ENCODE measurements at places on chromosomes 6 and 20.

- no peak for DNase-seq
These were observed 58.7 kb downstream of the VAPB start for GRCh38 chr20:58447511-58448391.

DNA sequence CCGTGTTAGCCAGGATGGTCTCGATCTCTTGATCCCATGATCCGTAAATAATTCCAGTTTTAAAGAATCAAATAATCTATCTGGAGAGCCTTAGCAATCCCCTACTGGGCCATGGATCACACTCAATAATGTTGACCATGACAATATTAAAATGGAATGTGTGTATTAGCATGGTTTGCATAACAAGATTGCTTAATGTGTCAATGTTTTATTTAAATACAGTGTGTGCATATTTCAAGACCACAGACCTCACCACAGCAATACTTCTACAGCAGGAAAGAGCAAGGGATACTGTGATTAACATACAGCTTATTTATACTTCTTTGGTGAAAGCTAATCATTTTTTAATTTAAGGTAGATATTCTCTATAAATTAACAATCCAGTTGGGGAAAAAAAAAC lies 470.4 kb downstream of the TFAP2B start:
- no peak for DNase-seq

- DNase-seq = no peak
These were observed 438.3 kb downstream of the UTRN start for GRCh38 chr6:144723431-144723830.

DNA sequence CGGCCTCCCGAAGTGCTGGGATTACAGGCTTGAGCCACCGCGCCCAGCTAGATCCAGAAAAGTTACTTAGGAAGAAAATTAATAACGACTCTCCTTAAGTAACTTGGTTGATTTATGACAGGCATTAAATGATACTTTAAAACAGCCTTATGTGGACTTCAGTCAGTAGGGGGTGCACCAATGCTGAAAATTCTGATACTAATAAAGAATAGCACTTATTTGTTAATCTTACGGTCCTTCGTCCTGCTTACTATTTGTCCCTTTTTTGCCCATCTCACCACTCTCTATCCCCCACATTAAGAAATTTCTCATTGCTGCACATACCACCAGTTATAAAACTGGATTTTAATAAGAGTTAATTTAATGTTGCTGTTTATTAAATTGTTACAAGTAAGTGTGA lies 12.7 kb upstream of the PRELID3B start:
- DNase-seq = no peak

- no peak for DNase-seq
These were observed 283.9 kb upstream of the RIMS1 start for GRCh38 chr6:71602385-71603007.

GRCh38 chr6:35483893-35484645 lies 12.8 kb downstream of the TEAD3 start:
- no peak for DNase-seq

GRCh38 chr20:17621229-17621968 lies 51.5 kb downstream of the DSTN start:
- DNase-seq = no peak

DNA sequence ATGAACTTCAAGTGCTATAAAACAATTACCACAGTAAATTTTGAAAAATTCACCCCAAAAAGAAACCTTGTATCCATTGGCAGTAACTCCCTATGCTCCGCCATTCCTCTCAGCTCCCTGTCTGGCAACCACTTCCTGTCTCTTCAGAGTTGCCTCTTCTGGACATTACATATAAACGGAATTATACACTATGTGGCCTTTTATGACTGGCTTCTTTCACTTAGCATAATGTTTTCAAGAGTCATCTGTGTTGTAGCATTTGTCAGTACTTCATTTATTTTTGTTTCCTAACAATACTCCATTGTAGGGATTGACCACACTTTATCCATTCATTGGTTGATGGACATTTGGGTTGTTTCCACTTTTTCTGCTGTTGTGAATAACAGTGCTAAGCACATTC lies 50.1 kb downstream of the CEP43 start:
- no peak for DNase-seq

DNA sequence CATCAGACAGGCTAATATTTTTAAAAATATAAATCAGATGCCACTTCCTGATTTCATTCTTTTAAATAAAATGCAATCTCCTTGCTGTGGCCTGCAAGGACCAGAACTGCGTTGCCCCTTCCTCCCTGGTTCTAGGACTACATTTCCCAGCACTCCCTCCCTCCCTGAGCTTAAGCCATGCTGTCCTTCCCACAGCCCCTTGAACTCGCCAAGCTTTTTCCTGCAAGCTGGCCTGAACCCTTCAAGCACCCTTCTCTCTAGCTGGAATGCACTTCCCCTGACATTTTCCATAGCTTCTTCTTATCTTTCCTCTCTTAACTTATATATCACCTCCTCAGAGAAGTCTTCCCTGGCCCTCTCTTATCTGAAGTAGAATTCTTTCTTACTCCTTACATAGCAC lies 6.1 kb upstream of the DOK5 start:
- DNase-seq = no peak

- no peak for DNase-seq
These were observed 79.6 kb downstream of the UTRN start for GRCh38 chr6:144364782-144365181.

DNA sequence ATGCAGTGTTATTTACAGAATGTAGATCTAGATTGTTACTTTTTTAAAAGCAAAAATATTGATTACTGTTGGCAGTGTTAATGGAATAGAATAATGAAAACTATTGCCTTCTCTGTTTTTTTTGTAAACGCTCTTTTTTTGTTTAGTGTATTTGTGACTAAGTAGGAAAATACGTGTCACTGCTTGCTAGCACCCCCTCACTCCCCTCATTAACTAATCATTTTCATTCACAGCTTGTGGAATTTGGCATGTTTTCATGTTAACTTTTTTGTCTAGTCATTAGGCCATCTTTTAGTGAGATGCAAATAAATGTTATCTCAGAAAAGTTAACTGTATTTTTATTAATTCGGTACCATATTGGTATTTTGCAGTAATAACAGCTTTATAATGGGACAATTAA lies 29.8 kb downstream of the ADGRG6 start:
- no peak for DNase-seq

DNA sequence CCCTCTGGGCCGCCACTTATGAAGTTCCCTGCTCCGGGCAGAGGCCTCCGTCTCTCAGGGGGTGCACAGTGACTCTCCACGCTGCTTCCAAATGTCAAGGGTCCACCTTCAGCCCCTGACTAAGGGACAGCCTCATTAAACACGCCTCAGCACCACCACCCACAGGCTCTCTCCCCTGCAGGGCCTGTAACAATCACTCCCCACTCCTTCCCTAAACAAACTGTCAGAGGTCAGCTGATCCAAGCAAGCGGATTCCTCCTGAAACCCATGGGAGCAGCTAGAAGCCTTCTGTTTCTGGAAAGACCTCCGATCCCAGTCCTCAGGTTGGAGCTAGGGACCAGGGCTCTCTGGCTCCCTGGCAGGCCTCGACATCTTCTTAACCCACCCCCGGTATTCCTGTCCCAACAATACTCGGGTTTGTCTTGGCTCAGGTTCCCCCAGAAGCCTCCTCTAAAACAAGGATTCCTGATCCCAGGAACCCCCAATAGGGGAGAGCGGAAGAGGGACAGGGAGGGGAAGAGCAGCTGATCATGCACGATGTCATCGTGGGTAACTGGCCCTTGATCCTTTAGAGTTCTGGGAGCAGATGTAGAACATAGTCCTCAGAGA lies 181.0 kb downstream of the ZNF217 start:
- DNase-seq = no peak

DNA sequence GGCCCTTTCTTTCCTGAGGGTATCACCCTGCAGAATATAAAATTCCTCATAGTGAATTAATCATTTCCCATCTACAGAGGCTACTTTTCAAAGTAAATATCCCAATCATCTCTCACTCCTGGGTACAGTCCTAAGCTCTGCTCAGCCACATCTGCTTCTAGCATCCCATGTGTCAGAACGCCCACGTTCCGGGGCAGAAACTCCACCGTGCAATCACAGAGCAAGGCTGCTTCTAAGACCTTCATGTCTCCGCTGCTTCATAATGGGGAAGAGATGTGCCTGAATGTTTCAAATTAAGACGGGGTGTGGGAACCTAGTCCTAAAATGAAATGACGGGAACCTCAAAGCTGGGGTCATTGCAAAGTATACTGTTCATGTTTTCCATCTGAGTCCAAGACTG lies 208.8 kb upstream of the GMDS start:
- no peak for DNase-seq

DNA sequence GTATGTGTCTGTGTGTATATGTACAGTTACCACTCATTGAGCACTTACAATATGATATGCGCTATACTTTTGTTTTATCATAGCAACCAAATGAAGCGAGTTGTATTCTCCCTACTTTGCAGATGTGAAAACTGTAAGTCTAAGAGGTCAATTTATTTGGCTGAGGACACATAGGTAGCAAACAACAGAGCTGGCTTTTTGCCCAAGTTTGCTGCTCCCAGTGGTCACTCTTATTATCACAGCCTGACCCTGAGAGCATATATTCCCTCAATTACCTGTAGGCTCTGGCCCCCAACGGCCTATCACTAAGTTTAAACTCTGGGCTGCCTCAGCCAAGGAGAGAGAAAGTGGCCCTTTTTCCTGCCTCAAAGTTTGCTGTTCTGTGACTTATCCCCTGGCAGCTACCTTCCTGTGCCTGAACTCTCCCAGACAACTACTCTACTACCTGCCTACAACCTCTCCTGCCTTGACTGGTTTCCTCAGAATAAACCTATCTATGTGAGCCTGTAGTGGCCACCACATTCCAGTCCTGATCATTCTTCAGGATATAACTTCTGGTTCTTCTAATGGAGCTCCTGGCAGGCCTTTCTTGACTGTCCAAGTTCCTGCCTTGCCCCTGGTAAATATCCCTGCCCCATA lies 221.8 kb downstream of the FRK start:
- no peak for DNase-seq

- DNase-seq = no peak
These were observed 20.9 kb downstream of the TPX2 start for GRCh38 chr20:31759836-31760518.

GRCh38 chr20:818001-818664 lies 15.4 kb upstream of the FAM110A start:
- DNase-seq = no peak

DNA sequence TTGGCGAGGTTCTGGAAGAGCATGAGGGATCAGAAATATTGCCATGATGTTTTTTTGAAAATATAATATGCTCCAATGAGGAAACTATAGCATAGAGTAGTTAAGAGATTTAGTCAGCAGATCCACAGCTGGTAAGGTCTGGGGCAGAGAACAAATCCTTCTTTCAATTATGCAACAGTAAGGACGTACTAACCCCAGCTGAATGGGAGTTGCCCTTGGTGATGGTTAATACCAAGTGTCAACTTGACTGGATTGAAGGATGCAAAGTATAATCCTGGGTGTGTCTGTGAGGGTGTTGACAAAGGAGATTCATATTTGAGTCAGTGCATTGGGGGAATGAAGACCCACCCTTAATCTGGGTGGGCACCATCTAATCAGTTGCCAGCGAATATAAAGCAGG lies 745.5 kb upstream of the NRSN1 start:
- DNase-seq = no peak

DNA sequence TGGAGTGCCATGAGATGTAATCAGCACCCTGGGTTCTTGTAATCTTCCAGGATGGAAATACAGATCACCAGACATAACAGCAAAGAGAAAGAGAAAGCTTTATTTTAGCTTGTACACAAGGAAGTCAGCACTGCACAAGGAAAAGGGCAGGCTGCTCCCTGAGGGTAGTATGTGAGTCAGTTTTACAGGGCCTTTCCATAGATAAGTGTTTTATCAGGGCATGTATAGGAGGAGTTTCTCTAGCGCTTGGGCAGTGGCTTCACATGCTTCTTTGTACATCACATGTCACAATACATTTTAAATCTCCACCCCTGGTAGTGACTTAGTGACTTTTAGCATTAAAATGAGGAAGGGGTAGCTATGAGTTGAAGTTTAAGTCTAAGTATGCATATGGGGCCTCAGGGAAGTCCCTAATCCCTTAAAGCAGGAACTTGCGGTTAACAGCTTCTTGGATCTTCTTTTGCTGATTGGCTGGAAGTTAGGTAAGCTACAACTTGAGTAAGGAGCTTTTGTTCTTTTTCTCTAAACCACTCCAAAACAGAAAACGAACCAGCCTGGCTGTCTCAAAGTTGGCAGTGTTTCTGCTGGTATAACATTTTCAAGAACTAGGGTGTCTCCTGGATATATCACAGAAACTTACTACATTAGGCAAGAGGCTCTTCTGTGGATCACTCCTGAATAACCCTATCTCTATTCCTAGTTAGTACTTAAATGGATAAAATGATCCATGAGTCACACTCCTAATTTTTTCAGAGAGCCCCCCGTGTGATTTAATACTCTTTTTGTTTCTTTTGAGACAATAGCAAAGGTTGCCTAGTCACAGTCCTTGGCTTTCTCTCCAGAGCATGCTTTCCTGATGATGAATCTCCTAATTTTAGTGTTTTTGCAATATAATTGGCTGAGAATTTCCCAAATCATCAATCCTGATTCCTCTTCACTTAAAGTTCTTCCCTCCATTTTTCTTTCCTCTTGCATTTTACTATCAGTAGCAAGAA lies 60.2 kb downstream of the MRAP2 start:
- no peak for DNase-seq

DNA sequence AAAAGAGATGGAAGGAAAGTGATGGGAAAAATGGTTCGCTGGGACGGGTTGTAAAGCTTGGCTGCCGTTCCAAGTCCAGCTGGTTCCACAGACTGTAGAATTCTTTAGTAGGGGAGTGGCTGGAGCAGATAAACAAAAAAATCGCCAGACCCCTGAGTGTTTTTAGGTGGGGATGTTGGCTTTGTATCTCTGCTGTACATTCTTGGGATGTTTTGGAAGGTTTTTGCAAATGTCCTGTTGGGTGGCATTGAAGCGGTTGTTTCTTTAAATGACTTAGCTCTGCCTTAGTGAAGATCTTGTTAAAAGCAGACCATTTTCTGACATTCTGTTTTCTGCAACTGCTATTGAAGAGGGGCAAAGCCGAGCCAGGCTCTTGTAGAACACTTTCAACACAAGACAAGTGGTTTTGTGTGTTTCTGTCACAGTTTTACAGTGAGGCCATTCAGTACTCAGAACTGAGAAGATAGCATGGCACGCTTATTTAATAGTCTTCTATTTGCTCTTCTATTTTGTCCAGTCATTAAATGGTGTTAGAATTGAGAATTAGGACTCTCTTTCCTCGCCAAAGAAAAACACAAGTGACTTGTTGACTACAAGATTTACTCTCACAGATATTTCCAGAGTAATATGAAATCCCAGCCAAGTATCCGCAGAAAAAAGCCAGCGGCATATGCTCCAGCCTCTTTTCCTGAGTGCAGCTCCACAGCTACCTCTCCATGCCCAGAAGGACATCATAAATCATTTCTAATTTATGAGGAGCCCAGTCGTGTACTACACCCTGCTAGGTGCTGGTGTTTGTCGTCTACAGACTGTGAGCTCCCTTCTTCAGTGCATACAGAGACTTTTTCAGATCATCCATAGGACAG lies 65.8 kb downstream of the PHACTR2 start:
- no peak for DNase-seq

DNA sequence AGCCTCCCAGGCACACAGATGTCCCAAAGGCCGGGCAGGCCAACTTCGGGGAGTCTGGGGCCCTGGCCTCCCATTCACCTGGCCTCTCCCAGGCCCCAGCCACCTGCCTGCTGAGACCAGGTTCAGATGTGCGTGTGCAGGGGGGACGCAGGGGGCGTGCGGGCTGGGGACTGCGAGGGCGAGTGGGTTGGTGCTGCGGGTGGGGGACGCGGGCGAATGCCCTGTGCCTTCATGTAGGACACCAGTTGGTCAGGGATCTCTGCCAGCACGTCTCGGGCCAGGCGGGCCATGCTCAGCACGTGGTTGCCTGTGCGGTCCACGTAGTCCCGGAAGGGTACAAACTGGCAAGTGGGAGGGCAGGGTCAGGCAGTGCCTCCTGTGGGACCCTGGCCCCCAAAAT lies 44.5 kb downstream of the RAB44 start:
- no peak for DNase-seq

Measured in activated CD8-positive, alpha-beta memory T cell treated with anti-CD3 and anti-CD28 coated beads for 1 hour (primary cell).